ENCODE measurements at places on chromosomes 7 and 10. TPM values are rescaled to one million over a fixed set of nuclear protein-coding genes. Genes with fewer than 3 reads are reported as not detected.

ICA1 gene
- polyA plus RNA-seq = 4.6 TPM

GRCh38 chr10:70112071-70112470, 20.6 kb downstream of the AIFM2 start:
- no peak for DNase-seq

DNA sequence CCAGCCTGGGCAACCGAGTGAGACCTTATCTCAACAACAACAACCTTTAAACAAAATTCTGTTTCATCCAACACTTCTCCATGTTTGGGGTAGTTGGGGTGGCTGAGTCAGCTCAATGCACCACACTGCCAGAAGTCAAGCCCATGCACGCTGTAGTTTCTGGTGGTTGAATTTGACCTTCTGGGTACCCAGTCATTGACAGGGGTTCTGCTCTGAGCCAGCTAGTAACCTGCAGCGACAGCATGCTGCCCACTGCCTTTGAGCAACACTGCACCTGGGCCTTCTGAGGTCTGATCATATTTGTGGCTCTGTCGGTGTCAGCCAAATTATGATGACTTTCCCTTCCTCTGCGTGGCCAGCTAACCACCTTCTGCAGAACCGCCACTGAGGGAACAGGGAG, 84.6 kb upstream of the ZNF438 start:
- no peak for DNase-seq

- DNase-seq = no peak
Observed at GRCh38 chr10:3235996-3236510, 63.5 kb upstream of the PITRM1 start.

GRCh38 chr10:3010334-3010733, 57.0 kb upstream of the PFKP start:
- no peak for DNase-seq

GRCh38 chr10:48251152-48251524, 23.4 kb downstream of the FRMPD2 start:
- DNase-seq = no peak
